Naive thymus-derived CD8-positive, alpha-beta T cell (primary cell): ENCODE measurements at places on chromosomes 6 and 20. TPM values are rescaled to one million over a fixed set of nuclear protein-coding genes. Genes with fewer than 3 reads are reported as not detected.

EEF1A2 gene
- polyA plus RNA-seq: not detected

PTP4A1 gene
- polyA plus RNA-seq: 36.1 TPM

CDK19 gene
- polyA plus RNA-seq: 1.5 TPM

BPIFB4 gene
- polyA plus RNA-seq: not detected

TNFRSF6B gene
- polyA plus RNA-seq: not detected
